ENCODE measurements at places on chromosomes 7 and 10.

GRCh38 chr7:157805713-157806112 is 468.9 kb downstream of the DNAJB6 start:
- DNase-seq, result no peak

- DNase-seq, result no peak
Measured at GRCh38 chr7:74428023-74428422, 25.7 kb upstream of the GTF2IRD1 start.

DNA sequence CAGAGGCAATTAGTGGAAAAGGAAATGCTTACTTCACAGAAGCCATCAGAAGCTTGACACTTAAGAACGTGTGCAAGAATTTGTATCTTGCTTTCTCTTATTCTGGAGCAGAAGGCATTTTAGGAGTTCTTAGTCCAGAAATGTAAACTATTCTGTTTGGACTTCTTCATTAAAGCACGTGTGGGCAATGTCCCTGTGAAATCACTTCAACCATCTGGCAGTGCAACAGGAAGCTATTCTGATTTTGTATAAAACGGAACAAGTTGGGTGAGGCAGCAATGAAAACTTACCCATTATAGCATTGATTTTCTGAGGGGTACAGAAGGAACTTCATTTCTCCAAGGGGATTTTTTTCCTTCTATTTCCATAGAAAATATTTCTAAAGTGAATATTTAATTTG is 21.3 kb upstream of the ARHGAP21 start:
- DNase-seq, result no peak

GRCh38 chr7:55325371-55325792 is 39.8 kb upstream of the LANCL2 start:
- DNase-seq, result no peak

- DNase-seq, result no peak
Measured at GRCh38 chr10:12703813-12704212, 297.7 kb downstream of the CCDC3 start.

- DNase-seq, result no peak
Measured at GRCh38 chr7:101594790-101595189, 34.3 kb downstream of the MYL10 start.

DNA sequence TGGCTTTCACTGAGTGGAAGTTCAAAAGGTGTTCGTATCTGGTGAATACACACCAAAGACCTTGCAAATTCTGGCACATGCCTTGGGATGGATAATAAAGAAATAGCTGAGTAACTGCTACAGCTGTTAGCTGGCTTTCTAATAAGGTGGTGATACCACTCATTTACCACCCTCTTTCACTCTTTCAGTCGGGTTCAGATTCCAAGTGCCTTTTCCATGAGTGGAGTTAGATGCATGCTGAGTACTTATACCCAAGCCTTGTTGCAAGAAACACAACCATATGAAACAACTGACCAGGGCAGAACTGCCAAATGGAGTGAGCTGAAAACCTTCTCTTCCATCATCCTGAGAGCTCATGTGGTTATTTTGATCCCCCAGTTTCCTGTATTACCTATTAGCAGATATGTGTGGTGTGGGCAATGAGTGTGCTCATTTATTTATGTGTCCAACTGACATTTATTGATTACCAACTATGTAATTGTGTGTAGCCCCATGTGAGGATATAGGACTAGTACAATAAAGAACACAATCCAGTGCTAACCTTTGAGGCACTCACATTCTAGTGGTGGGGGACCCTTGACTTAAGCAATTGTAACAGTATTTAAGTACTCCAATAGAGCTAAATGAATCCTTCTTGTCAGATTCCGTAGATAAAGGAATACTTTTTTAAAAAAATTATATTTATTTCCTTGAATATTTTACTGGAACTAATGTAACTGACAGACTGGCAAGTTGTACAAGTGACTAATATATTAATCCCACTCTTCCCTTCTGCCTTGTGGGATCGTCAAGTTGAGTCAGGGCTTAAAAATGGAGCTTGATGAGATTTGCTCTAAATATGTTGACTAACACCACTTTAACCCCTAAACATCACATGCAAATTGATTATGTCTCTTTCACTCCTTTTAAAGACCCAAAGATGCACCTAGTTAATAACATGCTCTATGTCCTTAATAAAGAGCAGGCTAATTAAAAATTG is 124.7 kb downstream of the ARID5B start:
- DNase-seq, result no peak

- DNase-seq, result no peak
Measured at GRCh38 chr7:28075674-28076358, 104.8 kb downstream of the JAZF1 start.

- no peak for DNase-seq
Measured at GRCh38 chr7:148447221-148447849, 143.2 kb upstream of the C7orf33 start.

- peak; percentile 49 for DNase-seq
Measured at GRCh38 chr7:137898839-137899721, 52.3 kb upstream of the DGKI start.
